Transverse colon (tissue), 4 donors: ENCODE measurements at places on chromosomes 1 and 21.

- peak; percentile 87 for DNase-seq
These were observed at the start of gene TRIM58 for GRCh38 chr1:247857069-247857984. TSS of gene TRIM58 (plus strand) at chr1:247857187. CDS start at chr1:247857247, 60 bp downstream.

GRCh38 chr1:153683854-153684253, 5.4 kb downstream of the NPR1 start:
- DNase-seq, result no peak

DNA sequence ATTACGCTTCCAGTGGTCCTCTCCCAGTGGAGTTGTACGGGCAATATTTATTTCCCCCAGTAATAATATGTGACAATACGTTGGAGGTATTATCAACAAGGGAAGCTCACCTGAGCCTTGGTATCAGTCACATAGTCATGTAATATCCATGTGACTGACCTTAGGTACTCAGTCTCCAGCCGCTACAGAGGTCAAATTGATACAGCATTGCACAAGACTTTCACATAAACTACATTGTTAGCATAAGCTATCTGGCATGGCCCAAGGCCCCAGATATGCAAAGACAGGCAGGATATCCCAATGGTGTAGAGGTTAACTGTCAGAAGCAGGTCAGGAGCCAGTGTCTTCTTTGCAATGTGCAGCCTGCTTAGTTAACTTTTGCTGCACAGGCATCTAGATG, 15.3 kb upstream of the CHIT1 start:
- DNase-seq, result no peak

- DNase-seq, result no peak
These were observed 9.0 kb downstream of the DDX59 start for GRCh38 chr1:200660719-200661118.

GRCh38 chr1:223403184-223403815, 10.1 kb downstream of the CCDC185 start:
- DNase-seq, result no peak

DNA sequence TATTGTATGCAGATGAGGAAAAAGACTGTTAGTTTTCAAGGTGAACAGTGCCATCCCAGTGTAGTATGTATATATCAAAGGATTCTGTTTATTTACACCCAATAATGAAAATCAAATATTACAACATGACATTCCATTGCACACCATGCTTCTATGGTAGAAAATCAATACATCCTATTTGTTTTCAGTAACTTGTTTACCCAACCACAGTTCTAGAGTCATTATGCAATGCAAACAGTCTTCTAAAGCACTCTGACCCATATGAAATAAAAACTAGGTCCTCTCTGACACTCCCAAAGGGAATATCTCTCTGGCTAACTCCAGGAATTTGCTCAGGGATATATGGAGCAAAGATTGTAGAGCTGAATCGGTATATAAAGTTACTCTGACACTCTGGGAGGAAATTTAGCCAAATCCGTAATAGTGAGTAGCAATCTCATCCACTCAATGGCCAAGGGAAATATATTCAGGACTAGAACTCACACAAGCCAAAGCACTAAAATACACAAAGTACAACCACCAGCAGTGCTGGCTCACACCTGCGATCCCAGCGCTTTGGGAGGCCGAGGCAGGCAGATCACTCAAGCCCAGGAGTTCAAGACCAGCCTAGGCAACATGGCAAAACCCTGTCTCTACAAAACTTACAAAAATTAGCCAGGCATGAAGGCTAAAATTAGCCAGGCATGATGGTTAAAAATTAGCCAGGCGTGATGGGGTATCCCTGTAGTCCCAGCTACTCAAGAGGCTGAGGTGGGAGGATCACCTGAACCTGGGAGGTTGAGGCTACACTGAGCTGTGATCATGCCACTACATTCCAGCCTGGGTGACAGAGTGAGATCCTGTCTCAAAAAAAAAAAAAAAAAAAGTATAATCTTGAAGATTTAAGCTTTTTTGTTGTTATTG, 75.2 kb downstream of the RERE start:
- DNase-seq, result no peak

GRCh38 chr1:244778344-244778743, 57.1 kb upstream of the COX20 start:
- DNase-seq, result no peak

GRCh38 chr1:17561247-17561548, 21.7 kb downstream of the ARHGEF10L start:
- DNase-seq, result no peak

- DNase-seq, result no peak
These were observed 45.0 kb upstream of the ADARB1 start for GRCh38 chr21:45029298-45029947.

- no peak for DNase-seq
These were observed 57.8 kb upstream of the FASLG start for GRCh38 chr1:172601046-172601630.

GRCh38 chr1:12407962-12408454, 178.2 kb downstream of the VPS13D start:
- no peak for DNase-seq

GRCh38 chr1:231241750-231242149, 738 bp downstream of the GNPAT start:
- DNase-seq, result peak; percentile 43
